ENCODE measurements at places on chromosomes 4 and X. TPM values are rescaled to one million over a fixed set of nuclear protein-coding genes. Genes with fewer than 3 reads are reported as not detected.
A peak's percentile ranks its signal among the peaks of the same experiment; 100 is the strongest.

- peaks cover 18% of the 10 kb centered on the region for H3K4me1 ChIP-seq
- no peak overlapping the region for H3K4me3 ChIP-seq
- DNase-seq, result no peak
- H3K27ac ChIP-seq, result peak overlapping the region; percentile 42
- no peaks in the 10 kb centered on the region for H3K27me3 ChIP-seq
- peaks cover 15% of the 10 kb centered on the region for H3K36me3 ChIP-seq
These were observed 37.7 kb downstream of the JADE1 start for GRCh38 chr4:128847082-128847724.

- no peaks in the 10 kb centered on the region for H3K4me1 ChIP-seq
- no peaks in the 10 kb centered on the region for H3K27me3 ChIP-seq
- H3K36me3 ChIP-seq, result no peaks in the 10 kb centered on the region
- no peak for DNase-seq
These were observed 260.5 kb downstream of the DKK2 start for GRCh38 chr4:106775636-106776035.

HPGD gene
- 7.5 TPM for total RNA-seq

DNA sequence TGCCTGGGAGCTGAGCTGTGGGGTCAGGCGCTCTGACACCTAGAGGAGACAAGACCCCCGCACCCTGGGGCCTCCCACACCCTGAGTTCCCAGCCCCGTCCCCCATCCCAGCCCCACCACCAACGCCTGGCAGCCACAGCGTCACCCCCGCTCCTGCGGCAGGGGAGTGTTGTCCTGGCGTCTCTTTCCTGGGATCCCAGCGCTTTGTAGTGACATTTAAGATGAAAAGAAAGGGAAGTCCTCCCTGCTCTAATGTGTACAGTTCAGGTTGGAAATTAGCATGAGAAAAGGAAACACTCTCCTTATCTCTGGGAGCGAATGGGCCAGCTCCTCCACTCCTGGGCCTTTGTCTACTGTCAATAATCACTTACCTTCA lies 112.1 kb downstream of the FAM53A start:
- no peak overlapping the region for H3K4me3 ChIP-seq
- no peaks in the 10 kb centered on the region for H3K27me3 ChIP-seq
- peaks cover 2% of the 10 kb centered on the region for H3K4me1 ChIP-seq
- no peak overlapping the region for H3K27ac ChIP-seq
- no peak for DNase-seq

DNA sequence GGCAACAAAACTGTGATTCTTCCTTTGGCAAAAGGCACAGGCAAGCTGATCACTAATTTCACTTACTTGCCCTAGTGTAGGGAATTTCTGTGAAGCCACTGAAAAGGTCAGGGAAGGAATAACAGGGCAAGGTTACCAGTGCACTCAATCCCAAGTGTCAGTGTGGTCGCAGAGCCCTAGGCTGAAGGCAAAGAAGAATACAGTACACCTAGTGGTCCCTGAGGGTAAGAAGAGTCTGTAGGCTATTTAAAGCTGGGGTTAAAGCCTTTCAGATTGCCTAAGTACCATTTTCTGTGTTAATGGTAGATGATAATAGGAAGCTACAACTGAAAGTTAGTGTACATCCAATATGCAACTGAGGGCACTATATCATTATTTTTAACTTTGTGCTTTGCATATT lies 173.6 kb upstream of the NRK start:
- no peaks in the 10 kb centered on the region for H3K36me3 ChIP-seq
- H3K4me3 ChIP-seq, result no peak overlapping the region
- no peaks in the 10 kb centered on the region for H3K27me3 ChIP-seq
- H3K4me1 ChIP-seq, result no peaks in the 10 kb centered on the region
- no peak overlapping the region for H3K27ac ChIP-seq

- peaks cover 49% of the 10 kb centered on the region for H3K4me1 ChIP-seq
- DNase-seq, result no peak
- no peak overlapping the region for H3K27ac ChIP-seq
- peaks cover 52% of the 10 kb centered on the region for H3K36me3 ChIP-seq
- H3K27me3 ChIP-seq, result no peaks in the 10 kb centered on the region
These were observed 93.0 kb downstream of the USP9X start for GRCh38 chrX:41178201-41178600.

Data from naive thymus-derived CD8-positive, alpha-beta T cell (primary cell).